ENCODE measurements at places on chromosomes 5 and 9.

GRCh38 chr9:102840335-102840734 lies 154.8 kb upstream of the CYLC2 start:
- DNase-seq, result no peak

- no peak for DNase-seq
These were observed 178.8 kb upstream of the NREP start for GRCh38 chr5:111935835-111936234.

DNA sequence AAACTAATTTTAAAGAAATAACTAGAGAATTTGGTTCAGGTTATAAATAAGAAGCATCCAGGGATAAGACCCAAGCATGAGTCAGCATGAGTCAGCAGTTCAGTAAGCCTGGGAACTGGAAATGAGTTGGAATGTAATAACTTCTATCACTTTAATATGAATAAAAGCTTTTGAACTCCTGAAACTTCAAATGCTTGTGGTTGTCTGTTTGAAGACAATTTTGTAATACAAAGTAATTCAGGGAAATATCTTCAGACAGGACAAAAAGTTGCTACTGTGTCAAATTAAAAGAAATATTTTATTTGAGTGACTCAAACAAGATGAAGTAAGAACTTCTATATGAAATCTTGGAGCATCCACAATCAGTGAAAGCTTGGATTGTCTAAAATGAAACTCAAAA lies 331.2 kb upstream of the DAB2 start:
- no peak for DNase-seq

GRCh38 chr5:136242136-136242535 lies 49.2 kb upstream of the SMIM32 start:
- DNase-seq, result no peak

- no peak for DNase-seq
These were observed 107.8 kb downstream of the NR6A1 start for GRCh38 chr9:124663046-124663961.
